ENCODE measurements at places on chromosomes 1 and 21.

DNA sequence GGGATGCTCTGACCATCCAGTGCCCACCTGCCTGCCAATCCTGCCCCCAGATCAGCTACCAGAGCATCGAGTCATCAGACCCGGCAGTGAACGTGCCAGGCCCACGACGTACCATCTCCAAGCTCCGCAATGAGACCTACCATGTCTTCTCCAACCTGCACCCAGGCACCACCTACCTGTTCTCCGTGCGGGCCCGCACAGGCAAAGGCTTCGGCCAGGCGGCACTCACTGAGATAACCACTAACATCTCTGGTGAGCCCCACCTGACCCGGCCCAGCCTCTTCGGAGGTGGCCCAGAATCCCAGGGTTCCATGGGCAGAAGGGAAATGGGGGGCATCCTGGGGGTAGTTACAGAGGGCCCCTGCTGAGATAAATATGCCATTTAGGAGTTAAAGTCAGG, 43.1 kb downstream of the PTPRU start:
- DNase-seq = no peak

- DNase-seq = peak; percentile 31
Observed at GRCh38 chr1:246214708-246215509, 292.2 kb downstream of the SMYD3 start.

DNA sequence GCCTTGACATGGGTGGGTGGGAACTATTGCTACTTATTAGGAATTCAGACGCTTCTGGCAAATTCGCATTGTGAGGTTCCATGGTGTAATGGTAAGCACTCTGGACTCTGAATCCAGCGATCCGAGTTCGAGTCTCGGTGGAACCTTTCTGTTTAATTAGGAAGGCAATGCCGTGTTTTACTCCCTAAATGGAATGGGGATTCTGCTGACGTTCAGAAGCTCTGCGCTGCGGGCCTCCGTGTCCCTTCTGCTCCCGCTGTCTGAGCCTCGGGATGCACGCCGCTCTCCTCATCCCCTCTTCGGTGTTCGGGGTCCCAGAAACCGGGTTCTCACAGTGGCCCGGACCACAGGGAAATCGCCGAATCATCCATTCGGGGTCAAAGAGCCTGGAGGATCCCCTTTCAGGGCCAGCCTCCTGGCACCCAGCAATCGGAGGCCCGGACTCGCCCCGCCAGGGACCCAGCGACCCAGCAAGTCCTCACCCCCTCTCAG, 280.3 kb downstream of the FAM72C start:
- DNase-seq = no peak

DNA sequence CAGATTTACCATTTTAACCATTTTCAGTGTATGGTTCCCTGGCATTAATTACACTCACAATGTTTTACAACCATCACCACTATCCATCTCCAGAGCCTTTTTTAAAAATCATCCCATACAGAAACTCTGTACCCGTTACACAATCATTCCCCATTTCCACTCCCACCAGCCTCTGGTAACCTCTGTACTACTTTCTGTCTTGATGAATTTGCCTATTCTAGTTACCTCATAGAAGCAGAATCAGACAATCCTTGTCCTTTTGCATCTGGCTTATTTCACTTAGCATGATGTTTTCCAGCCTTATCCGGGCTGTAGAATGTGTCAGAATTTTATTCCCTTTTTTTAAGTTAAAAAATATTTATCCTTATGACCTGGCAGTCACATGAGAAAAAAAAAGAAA, 33.0 kb downstream of the PGM1 start:
- DNase-seq = no peak

GRCh38 chr1:11388617-11389016, 90.3 kb upstream of the DISP3 start:
- DNase-seq = no peak

- no peak for DNase-seq
Observed at GRCh38 chr1:153745417-153745816, 17.6 kb downstream of the INTS3 start.

- peak; percentile 59 for DNase-seq
Observed at GRCh38 chr1:151817353-151817730, 12.1 kb upstream of the LINGO4 start.

DNA sequence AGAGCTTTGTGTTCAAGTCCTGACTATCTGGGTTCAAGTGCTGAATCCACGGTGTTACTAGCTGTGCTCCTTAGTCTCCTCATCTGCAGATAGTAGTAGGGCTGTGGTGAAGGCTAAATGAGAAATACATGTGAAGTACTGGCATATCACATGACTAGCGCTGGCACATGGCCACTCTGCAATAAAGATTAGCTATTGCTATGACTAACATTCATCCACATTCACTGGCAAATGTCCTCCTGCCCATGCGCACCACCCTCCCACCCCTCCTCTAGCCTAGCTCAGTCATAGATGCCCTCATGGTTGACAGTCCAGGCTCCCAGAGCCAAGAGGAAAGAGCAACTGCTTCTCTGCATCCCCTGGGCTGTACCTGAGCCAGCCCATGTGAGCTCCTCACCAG, 8.5 kb upstream of the COL8A2 start:
- DNase-seq = peak; percentile 83

DNA sequence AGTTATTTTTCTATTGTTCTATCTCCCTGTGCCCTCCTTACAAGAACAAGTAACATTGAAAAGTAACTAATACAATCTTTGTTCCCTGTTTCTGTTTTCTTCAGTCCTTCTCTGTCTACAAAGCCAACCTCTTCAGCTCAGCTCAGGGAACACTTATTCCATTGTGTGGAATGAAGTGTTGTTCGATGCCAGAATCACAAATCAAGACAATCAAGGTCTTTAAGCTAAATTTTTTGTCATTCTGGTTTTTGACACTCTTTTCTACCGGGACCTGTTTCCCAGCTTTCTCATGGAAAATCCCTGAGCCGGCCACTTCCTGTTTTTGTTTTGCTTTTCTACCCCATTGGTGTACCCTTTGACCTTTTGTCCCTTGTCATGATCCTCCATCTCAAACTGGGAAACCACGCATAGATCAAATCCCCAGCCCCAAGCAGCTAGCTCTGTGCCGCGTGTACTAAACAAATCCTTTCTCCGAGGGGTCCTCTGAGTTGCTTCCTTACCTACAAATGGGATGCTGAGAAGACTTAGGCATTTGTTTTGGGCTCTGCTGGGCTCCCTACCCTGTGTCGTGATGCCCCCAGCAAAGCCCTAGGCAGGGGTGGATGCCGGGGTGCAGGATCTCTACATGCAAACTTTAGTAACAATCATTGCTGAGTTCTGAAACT, 141.8 kb downstream of the TOMM20 start:
- DNase-seq = no peak

GRCh38 chr1:53740621-53741105, 1.7 kb upstream of the GLIS1 start:
- peak; percentile 27 for DNase-seq

- DNase-seq = no peak
Observed at GRCh38 chr1:172745014-172745413, 86.1 kb downstream of the FASLG start.

GRCh38 chr21:29777160-29777559, 162.6 kb downstream of the GRIK1 start:
- no peak for DNase-seq

DNA sequence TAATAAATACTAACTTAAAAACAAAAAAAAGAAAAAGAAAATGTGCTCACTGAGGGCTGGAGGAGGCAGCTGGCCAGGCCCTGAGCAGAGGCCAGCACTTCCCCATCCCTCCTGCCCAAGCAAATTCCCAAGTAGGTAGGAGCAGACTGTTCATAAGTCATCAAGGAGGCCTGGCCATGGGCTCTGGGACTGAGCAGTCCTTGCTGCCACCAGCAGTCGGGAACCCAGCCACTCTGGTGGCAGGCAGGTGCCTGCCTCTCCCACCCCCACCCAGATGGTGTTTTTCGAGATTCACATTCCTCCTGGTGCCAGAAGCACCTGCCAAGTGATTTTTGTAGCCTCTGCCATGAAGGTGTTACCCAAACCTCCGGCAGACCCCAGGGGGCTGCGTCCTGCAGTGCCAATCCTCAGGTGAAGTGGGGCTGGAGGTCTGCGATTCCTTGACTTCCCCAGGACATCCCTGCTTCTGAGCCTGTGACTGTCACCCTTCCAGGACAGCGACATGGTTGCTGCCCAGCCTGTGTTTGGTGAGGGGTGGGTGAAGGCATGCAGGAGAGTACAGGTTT, 204.2 kb upstream of the TMEM51 start:
- DNase-seq = no peak

DNA sequence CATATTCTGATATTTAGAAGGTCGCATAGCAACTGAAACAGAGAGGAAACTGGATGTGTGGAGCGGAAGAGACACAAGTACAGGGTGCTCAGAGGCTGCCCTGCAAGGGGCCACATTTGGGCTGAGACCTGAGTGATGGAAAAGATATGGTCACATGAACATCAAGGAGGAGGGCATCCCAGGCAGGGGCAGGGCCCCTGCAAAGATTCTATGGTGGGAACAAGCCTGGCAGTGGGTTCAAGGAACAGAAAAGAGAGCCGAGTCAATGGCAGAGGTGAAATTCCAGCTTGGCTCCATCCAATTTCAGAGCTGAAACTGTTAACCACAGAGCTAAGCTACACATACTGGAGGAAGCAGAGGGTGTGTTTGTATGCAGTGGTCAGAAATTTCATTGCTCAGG, 227.7 kb downstream of the PRDM2 start:
- DNase-seq = no peak

- peak; percentile 63 for DNase-seq
Observed at GRCh38 chr21:46598581-46599572, 6.0 kb downstream of the S100B start.

DNA sequence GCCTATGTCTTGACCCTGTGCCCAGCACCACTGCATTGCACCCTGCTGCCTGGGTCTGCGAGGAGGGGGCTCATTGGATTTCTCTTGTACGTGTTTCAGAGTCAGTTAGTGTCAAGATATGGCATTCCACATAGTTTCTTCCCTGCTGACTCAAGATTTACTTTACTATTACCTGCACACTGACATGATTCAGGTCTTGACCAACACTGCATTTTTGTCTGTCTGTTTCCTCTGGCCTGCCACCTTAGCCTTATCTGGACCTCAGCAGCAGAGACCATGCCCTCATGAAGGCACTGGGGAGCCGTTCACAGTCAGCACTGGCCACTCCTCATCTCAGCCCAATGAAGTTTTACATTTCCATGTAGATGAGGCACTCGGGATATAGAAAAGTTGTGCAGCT, 155.4 kb downstream of the DHRS3 start:
- DNase-seq = no peak

DNA sequence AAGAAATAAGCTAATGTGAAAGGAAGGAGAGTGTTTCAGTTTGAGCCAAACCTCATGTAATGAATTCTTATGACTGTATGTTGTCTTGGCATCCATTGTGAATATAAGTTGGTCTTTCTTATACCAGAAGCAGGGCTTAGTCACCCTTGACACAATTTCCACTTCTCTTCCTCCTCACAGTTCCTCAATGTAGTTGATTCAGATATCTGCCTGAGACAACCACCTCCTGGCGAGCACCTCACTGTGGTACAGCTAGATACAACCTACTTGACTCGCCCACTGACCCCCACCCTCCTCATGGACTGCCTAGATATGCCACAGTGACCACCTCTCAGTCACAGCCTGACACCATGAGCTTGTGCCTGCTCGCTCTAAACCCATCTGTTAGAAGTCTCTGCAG, 45.6 kb downstream of the KYAT3 start:
- DNase-seq = peak; percentile 31

- DNase-seq = no peak
Observed at GRCh38 chr1:24830680-24831272, 85.5 kb downstream of the CLIC4 start.

DNA sequence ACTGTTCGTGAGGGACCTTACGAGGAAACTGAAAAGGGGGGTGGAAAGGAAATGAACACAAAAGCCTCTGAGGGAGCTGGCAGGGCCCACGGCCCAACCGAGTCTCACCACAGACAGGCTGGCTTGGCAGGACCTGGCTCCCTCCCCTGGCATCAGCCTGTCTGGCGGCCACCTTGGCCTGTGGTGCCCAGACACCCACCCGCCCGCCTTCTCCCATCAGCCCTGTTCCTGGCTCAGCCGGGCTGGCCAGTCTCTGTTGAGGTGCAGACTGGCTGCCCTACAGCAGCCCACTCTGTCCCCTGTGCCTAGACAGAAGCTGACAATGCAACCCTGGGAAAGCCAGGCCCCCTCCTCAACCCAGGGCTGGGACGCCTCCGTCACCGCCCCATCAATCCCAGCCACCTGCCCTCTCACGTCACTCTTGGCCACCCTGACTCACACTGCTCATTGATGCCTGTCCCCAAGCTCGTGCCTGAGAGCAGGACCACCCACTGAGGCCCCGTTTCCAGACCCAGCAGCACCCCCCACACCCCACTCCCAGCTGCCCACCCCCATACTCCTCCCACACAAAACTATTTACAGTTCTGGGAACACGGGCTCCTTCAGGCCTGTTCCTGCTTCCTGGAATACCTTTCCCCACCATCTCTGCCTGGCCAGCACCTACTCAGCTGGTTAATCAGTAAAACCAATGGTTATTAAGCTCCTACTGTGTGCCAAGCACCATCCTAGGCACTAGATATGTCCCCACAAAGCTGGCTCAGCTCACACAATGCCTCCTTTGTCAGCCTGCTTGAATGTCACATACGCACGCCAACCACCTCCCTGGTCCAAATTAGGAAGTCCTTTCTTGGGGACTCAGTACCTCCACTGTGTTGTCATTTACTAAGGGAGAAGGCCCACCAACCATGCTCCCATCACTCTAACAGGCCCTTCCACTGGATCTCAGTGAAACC, 22.7 kb downstream of the SDC3 start:
- DNase-seq = no peak

DNA sequence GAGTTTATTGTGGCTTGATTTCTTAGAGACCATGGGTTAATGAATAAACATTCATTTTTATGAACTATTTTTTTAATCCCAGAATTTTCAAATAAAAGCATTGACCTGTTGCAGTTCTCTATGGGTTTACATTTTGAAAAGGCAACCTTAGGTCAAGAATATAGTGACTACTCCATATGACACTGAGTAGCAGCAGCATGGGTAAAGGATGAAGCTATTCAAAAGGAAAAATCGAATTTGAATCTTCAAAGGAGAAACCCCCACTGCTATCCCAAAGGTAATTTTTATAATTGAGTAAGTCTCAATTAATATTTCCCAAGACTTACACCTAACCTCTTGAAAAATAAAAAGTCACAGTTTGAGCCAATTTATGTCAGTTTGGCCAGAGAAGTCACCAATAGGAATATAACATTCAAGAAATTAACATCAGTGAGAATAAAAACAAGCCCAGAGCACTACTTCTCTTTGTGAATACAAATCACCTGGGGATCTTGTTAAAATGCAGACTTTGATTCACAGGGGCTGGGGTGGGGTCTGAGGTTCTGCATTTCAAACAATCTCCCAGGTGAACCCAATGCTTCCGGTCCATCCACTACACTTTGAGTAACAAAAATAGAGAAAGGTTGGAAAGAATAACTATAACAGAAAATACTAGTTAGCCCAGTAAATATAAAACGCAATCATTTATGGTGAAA, 39.8 kb downstream of the USP1 start:
- no peak for DNase-seq

DNA sequence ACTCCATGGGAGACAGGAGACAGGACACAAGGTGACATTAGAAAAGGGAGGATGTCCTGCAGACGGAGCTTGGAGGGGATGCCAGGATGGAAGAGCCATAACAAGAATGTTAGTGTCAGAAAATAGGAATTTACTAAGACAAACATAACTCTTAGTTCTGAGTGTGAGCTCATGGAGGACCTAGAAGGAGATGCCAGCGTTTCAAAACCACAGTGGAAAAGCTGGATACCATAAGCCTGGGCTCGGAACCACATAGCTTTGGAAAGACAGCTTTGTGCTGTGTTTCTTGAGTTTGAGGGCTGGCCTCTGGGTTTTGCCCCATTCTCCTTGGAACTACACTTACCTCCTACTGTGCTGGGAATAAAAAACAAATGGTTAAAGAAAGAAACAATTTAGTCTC, 128.4 kb downstream of the S1PR1 start:
- peak; percentile 41 for DNase-seq

- DNase-seq = no peak
Observed at GRCh38 chr1:42961312-42962091, 2.8 kb upstream of the SLC2A1 start.

Measured in femur (tissue), 1 donor.